ENCODE measurements at places on chromosomes 5 and 9.

- no peak for DNase-seq
Observed at GRCh38 chr5:143931476-143931875, 119.5 kb downstream of the HMHB1 start.

- no peak for DNase-seq
Observed at GRCh38 chr5:143140492-143141203, 262.8 kb downstream of the NR3C1 start.

GRCh38 chr5:123369371-123369968 lies 53.7 kb downstream of the CEP120 start:
- no peak for DNase-seq

- DNase-seq, result no peak
Observed at GRCh38 chr5:176167800-176168199, 70.4 kb upstream of the SIMC1 start.

DNA sequence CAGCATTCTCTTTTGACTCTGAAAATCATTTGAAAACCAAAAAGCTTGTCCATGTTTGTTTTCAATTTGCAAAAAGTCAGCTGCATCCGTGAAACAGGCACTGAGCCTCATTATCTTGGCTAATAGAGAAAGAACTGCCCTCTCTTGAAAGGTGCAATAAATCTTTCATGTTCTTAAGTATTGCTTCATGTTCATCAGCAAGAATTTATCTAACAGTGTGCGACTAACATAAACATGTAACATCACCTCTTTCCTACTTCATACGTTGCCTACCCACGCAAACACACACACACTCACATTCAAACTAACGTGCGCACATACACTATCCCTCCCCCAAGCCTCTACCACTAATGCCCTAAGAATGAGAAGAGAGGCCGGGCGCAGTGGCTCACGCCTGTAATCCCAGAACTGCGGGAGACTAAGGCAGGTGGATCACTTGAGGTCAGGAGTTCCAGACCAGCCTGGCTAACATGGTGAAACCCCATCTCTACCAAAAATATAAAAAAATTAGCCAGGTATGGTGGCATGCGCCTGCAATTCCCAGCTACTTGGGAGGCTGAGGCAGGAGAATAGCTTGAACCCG lies 629.7 kb upstream of the ZNF608 start:
- no peak for DNase-seq

DNA sequence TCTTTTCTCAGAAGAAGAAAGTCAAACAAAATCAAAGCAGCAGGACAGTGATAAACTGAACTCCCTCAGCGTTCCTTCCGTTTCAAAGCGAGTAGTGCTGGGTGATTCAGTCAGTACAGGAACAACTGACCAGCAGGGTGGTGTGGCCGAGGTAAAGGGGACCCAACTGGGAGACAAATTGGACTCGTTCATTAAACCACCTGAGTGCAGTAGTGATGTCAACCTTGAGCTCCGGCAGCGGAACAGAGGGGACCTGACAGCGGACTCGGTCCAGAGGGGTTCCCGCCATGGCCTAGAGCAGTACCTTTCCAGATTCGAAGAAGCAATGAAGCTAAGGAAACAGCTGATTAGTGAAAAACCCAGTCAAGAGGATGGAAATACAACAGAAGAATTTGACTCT lies 2.7 kb downstream of the CAMLG start:
- DNase-seq, result no peak

- DNase-seq, result peak; percentile 70
Observed at GRCh38 chr5:150517272-150518152, 9.6 kb downstream of the NDST1 start.

- no peak for DNase-seq
Observed at GRCh38 chr9:36716496-36716895, 143.8 kb downstream of the MELK start.

DNA sequence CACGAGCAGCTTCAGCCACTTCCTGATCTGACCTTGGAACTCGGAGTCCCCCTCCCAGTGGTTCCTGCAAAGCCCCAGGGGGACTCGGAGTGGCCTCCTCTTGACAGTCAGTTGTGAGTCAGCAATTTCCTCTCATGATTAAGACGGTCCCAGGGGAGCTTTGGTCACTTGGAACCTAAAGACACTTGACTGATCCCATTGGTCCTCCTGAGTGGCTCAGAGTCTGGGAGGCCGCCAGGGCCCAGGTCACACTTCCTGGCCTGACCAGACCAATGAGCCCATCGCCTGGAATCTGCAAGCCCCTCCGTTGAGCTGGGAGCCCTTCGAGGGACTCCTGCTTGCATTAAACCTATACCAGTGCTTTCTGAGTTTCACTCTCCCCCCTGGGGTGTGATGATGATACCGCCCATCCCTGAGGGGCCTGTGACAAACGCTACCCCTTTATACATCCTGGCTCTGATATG lies 29.1 kb downstream of the TSPAN17 start:
- no peak for DNase-seq

GRCh38 chr5:128199104-128199503 lies 115.5 kb downstream of the SLC12A2 start:
- DNase-seq, result no peak

GRCh38 chr5:27598576-27598975 lies 560.2 kb upstream of the CDH9 start:
- no peak for DNase-seq

GRCh38 chr5:57368010-57368409 lies 114.6 kb downstream of the ACTBL2 start:
- no peak for DNase-seq

DNA sequence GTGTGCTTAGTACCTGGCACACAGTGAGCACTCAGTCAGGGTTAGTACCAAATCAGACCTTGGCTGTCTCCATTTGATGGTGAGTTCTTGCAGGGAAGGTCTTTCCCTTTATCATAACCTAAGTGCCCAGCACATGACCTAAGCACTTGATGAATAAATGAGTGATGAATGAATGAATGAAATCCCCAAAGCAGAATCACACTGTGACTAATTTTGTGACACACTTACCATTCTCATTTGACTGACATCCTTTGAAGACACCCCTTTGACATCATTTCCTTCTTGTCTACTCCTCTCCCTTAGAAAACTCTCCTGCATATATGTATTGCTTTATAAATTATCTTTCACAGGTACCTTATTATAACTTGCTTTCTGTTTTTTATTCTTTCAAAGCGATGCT lies 130.2 kb upstream of the ELL2 start:
- DNase-seq, result no peak

- no peak for DNase-seq
Observed at GRCh38 chr5:53068291-53068836, 41.2 kb downstream of the MOCS2 start.

DNA sequence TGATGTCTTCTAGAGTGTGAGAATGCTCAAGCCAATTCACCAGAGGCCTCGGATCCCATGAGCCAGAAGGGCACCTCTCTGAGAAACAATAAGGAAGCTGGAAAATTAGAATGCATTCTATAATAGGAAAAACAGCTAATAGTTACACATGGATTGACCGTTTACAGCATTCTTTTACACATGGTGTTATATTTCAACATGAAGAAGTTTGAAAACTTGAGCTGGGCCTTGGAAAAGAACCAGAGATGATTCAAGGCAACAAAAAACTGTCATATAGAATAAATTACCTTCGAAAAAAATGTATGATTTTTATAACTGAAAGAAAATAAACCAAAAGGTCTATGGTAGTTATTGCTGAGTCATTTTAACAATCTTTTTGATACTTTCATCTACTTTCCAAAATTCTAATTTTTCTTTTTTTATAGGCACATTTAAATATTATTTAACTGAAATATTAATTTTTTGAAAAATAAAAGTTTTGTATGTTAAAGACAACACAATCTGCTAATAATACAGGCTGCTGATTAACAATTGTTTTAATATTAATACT lies 6.2 kb downstream of the SH3TC2 start:
- no peak for DNase-seq

DNA sequence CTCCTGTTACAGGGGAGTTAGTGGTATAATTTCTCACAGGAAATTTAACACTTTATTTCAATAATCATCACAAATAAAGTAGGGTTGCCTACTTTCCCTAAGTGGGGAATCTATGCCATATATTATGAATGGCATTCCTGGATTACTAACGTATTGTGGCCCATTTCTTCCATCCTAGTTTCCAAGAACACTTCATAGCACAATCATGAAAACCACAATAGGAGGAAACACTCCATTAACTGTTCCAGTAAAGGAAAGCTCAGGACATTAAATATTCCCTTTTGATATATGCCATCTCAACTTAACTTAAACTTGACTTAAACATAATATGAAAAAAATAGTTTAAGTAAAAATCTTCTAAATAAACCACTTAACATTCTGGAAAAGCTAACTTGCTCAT lies 2.1 kb downstream of the CPLANE1 start:
- DNase-seq, result no peak

DNA sequence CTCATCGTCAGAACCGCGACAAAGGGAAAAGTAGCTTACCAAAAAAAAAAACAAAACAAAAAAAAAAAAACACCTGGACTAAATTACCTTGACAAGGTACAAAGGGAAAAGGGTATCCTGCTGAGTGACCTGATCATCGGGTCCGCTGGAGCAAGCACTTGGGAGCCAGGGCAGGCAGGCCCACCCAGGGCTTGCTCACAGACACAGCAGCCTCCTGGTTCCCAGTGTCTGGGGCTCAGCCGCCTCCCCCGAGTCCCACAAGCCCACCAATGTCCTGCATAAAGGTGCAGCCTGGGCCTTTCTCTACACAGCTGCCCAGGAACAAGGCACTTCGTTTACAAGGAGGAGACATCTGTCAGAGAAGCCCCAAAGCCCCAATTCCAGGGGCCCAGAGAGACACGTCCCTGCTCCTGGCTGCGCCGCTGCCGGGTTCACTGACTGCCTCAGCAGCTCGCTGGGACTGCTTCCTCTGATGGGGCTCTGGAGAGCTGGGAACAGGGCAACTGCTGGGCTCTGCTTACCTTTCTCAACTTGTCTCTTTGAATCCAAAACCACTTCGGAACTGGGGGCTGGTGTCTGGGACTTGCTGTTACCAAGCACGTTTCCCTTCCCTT lies 63.4 kb downstream of the GOLM1 start:
- no peak for DNase-seq

DNA sequence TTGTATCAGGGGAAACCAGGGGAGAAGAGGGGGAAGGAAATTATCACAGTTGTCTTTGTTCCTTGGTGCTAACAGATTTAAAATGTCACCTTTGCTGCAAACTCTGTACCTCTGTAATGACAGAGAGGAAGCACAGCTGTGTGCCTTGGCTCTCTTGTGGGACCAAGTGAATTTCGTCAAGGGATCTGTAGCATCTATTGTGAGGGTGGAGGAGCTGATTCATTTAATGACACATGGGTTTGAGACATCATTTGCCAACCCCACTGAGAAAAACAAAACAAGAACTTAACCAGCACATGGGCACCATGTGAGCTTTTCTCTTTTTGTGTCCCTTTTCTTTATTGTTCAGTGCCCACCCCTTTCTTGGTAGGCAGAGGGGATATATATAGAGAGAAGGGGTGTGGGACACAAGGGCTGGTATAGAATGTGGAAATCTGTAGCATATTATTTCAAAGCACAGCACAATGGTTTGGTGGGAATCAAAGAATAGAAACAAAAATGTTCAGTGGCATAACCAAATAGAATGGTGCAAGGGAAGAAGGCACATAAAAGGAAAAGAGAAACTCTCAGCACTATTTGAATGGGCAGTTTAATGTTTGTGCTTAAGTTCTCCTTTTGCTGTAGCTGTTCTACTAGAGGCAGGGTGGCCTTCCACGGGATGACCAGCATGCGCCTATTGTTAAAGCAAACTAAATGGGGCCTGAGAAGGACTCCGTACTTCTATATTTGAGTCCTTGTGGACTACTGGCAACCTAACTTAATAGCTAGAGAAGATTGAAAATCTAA lies 63.3 kb downstream of the LIX1 start:
- DNase-seq, result no peak

GRCh38 chr9:77424993-77425392 lies 223.1 kb downstream of the GNA14 start:
- no peak for DNase-seq

DNA sequence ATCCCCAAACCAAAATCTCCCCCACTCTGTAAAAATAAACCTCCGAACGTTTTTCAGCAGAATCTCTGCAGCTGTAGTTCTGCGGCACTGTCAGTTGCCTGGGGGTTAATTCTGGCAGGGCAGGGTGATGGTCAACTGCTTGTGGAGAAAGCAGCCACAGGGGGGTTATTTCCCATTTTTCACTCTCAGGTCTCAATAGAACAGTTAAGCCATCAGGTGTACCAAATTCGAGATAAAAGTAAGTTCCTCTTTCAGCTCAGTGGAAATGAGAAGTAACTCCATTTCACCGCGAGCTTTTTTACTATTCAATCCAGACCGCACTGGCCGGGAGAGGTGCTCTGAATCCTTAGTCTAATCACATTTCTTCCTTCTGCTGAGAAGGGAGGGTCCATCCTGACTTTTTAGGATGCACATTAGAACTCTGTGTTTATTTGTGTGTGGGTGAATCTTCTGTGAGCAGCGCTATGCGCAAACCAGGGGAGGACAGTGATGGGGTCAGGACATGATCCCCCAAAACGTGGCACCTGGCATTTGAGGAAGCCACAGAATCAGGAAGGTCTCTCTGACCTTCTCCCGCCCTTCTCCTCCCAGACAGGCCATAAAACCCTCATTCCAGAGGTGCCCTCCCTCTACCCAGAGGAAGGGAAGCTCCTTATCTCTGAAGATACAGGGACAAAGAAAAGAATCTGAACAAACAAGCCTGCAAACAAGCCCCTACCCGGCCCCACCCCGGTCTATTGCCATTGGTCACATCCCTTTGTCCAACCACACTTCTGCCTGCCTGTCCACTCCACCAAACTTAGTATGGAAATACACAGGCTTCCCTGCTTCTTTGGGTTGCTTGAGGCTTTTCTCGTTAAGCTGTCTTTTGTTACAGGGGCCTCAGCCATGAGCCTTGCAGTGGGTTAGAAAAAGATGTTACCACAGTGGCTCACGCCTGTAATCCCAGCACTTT lies 229.0 kb downstream of the ROR2 start:
- no peak for DNase-seq

- peak; percentile 52 for DNase-seq
Observed at GRCh38 chr5:142466195-142466971, 141.6 kb upstream of the SPRY4 start.

GRCh38 chr5:103890313-103890712 lies 327.7 kb upstream of the NUDT12 start:
- no peak for DNase-seq

GRCh38 chr9:14402583-14402982 lies 88.6 kb upstream of the NFIB start:
- DNase-seq, result no peak

DNA sequence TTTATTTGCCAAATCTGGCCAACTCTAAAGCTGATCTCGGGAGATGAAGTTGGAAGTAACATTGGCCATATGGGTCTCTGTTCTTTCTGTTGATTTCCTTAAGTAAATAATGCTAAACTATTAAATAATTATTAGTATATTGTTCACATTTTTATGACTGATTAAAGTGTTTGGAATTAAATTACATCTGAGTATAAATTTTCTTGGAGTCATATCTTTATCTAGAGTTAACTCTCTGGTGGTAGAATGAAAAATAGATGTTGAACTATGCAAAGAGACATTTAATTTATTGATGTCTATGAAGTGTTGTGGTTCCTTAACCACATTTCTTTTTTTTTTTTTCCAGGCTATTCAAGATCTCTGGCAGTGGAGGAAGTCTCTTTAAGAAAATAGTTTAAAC lies 9.3 kb upstream of the FGF18 start:
- no peak for DNase-seq
